ENCODE measurements at places on chromosomes 3 and 15.

- DNase-seq: no peak
These were observed 53.7 kb downstream of the NMD3 start for GRCh38 chr3:161274691-161275298.

DNA sequence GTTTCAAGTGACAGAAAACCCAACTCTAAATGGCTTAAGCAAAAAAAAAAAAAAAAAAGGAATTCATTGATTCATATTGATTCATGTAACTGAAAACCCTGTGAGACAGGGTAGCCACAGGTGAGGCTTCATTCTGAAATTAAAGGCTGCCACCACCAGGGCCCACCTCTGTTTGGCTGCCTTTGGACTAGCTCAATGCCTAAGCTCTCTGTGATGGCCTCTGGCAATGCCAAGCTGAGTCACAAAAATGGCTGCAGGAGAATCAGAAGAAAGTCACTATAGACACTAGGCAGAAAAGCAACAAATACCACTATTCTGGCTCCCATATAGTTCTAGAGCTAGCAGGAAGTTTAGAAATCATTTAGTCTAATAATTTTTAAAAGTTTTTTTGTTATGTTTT lies 38.2 kb upstream of the GYG1 start:
- no peak for DNase-seq

DNA sequence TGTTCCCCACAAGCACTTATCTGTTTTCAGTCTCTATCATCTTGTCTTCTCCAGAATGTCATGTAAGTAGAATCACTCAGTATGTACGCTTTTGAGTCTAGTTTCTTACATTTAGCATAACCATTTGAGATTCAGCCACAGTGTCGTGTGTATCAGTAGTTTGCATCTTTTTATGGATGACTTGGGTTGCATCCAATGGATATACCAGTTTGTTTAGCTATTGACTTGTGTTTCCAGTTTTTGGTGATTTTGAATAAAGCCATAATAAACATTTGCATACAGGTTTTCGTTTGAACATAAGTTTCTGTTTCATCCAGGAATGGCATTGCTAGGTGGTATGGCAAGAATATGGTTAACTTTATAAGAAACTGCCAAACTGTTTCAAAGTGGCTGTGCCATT lies 12.1 kb downstream of the GRIP2 start:
- no peak for DNase-seq

DNA sequence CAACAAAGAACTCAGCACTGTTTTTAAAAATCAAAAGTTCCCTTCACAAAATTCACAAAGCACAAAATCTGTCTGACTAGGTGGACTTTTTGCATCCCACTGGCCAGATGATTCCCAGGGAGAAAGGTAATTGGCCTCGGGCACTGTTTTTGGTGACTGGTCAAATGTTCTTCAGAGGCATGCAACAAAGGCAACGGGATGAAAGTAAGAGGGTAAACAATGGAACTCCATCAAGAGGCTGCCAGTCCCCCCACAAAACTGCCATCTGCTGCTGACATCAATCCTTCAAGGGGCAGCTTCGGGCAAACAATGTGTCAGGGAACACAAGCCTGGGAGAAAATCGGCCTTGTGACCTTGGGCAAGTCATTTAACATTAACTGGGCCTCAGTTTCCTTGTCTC lies 3.3 kb downstream of the SRGAP3 start:
- DNase-seq: no peak

DNA sequence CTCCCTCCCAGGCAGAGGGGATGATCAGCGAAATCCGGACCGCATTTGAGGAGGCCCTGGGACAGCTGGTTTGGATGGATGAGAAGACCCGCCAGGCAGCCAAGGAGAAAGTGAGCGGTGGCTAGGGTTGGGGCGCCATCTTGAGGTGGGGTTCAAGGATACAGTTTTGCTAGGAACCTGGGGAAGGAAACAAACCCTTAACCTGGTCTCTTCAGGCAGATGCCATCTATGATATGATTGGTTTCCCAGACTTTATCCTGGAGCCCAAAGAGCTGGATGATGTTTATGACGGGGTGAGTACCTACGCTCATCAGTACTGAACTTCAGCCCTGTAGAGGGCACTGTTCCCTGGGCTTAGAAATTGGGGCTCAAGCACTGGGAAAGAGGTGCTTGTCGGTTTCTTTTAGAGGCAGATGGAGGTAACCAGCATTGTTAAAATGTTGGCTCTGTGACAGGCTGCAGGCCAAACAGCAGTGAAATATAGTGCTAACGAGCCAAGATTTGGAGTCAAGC lies 9.6 kb upstream of the PSMD2 start:
- no peak for DNase-seq

- DNase-seq: no peak
These were observed 166.6 kb downstream of the SATB1 start for GRCh38 chr3:18258492-18258891.

DNA sequence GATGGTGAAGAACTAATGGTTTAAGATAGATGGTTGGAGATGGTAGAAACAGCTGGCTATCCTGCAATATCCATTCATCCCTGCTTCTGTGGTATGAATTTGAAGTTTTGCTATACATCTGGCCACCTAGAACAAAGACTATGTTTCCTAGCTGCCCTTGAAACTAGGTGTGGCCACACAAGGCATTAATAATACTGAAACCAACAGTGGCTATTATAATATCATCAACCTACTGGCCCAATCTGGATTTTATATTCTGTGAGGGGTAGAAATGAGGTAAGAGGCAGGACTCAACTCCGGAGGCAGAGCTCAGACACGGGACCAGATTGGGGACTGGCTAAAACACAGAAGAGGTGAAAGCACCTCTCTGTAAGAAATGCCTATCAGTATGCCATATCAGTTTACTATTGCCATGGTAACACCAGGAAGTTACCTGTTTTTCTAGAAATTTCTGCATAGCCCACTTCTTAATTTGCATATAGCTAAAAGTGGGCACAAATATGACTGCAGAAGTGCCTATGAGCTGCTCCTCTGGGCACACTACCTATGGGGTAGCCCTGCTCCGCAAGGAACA lies 8.4 kb downstream of the IFT80 start:
- no peak for DNase-seq

DNA sequence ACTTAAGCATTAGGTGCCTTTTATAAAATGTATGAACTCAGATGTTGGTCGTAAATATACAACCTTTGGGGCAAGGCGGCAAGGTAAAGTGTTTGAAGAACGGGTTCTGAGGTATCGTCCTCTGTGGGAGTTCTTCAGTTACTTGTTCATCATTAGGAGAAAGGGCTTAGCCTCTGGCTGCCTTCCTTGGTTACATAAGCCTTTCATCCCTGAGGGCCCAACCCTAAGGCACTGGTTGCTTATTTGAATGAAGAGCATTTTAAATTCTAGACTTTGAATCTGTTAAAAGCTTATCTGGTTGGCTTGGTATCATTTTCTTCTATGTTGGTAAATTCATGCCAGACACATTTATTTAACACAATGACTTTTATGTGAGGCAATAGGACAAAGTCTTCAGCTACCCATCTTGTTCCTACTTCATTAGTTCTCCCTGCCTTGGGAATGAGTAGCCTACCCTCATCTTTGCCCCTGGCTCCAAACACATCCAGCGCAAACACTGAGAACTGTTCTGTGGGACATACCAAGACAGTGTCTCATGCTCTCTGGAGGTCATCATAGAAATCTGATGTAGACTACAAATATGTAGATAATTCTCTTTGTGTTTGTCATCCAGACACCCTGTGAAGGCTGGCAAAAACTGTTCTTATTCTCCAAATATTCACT lies 12.4 kb upstream of the CCDC80 start:
- DNase-seq: no peak

DNA sequence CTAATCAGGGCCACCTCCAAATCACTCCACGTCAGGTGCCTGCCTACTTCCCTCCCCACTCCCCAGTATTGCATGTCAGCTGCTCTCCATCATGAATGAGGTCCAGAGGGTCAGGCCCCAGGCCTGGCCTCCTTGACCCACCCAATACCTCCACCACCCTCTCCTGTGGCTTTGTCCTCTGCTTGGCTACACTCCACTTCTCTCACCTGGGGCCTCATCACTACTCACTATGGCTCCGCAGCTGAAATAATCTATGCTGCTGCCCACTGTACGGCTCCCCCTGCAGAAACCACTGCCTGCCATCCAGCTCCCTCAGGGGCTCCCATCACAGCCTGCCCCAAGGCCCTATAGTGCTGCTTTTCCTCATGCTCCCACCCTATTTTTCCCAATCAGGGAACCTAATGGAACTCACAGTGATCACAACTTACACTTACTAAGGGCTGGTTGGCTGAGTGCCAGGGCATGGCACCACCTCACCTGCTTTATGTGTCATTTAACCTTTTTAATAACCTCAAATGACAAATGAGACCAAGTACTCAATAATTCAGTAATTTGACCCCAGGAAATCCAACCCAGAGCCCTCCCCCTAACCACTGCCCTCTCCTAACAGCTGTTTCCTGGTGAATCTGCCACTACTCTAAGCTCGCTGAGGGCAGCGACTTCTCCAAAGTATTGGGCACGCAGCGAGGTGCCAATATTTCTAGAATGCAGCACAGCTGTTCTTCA lies 2.3 kb downstream of the GORASP1 start:
- DNase-seq: no peak

DNA sequence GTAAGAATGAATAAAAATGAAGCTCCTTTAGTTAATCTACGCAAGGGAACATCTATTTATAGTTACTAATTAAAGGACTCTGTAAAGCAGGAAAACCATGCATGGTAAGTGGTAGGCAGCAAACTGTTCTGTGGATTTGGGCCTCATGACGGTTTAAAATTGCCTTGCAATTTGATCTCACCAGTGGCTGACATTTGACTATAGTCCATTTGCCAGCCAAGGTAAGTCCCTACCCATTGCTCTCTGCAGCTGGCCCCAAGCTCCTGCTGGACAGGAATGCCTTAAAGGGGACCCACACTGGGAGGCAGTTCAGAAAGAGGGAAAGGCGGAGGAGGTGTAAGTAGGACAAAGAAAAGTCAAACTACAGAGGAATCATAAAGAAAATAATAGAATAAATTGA lies 203.3 kb downstream of the PLCL2 start:
- DNase-seq: no peak

GRCh38 chr3:150759947-150760346 lies 3.0 kb downstream of the SIAH2 start:
- DNase-seq: no peak

GRCh38 chr3:59339818-59340217 lies 290.0 kb upstream of the CFAP20DC start:
- no peak for DNase-seq

DNA sequence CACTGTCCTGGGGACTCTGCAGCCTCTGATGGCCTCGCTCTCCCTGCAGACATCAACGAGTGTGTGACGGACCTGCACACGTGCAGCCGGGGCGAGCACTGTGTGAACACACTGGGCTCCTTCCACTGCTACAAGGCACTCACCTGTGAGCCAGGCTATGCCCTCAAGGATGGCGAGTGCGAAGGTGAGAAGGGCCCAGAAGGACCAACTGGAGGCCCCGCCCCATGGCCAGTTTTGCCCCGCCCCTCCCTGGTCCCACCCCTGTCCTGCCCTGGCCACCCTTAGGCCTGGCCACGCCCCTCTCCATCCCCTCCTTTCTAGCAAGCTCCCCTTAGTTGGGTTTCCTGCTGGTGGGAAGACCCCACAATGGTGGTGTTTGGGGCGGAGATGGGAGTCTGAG lies 77.5 kb downstream of the FBLN2 start:
- no peak for DNase-seq

- no peak for DNase-seq
These were observed 17.9 kb downstream of the CDAN1 start for GRCh38 chr15:42719043-42719442.

DNA sequence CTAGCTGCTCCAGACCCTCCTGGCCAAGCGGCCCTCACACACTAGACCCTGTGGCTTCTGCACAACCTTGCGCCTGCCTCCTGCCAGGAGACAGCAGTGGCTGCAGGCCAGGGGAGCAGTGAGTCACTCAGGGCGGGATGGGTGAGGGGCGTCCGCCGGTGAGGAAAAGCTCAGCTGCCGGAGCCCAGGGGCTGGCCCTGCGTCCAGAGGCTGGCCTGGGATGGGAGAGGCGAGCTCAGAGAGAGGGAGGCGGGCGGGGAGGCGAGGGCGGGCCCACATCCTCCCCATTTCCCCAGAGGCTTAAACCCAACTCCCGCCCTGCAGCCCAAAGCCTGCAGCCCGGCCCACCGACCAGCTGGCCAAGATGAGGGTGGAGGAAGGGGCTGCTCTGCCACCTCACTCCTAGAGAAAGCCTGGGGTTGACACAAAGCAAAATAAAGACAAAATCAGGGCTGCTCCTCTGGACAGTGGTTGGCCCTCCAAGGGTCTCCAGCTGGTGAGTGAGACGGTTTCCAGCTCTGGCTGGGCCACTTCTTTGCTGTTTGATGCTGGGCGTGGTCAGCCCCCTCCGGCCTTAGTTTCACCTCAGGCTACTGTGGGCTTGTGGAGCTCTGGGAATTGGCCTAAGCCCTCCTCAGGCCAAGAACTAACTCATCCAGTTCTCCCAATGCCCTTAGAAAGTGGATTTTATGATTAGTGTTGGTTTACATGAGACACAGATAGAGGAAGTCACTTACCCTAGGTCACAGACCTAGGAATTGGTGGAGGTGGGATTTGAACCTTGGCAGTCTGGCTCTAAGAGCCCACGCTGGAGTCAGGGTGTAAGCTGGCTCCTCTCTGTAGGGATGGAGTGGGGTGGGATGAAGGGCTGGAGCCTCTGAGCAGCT lies 50.6 kb downstream of the IQSEC1 start:
- no peak for DNase-seq

DNA sequence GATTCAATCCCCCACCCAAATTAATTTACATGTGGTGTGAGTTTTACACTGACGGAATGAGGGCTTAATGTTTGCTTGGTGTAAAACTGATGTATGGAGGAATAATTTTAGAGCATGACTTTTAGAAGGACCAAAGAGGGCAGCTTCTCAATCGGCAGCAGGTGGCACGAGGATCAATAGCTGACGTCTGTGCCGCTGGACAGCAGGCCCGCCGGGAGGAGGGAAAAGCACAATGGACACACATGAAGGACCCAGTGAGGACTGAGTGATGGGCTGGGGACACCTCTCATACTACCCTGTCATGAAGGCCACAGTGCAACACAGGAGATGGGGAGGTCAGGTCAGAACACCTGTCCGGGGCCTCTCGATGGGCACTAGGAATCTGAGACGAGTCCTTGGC lies 61.4 kb upstream of the NSMCE3 start:
- no peak for DNase-seq

DNA sequence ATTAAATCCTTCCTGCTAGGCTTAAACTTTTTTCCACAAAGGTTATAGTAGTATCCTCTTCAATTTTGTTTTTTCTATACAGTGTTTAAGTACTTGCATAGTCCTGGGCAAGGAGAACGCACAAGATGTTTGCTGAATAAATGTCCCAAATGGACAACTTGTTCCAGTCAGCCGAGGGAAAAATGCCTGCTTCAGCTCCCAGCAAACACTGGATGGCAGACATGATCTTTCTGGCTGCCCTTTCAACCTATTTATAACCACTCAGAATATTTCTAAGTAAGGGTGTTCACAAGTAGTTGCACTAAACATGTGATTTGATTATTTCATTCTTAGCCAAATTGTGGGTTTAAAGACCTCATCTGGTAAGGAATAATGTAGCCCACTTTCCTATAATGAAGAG lies 29.8 kb downstream of the GNB4 start:
- DNase-seq: no peak

- peak; percentile 38 for DNase-seq
These were observed 224.0 kb downstream of the SLCO3A1 start for GRCh38 chr15:92077353-92078085.

- no peak for DNase-seq
These were observed 23.8 kb downstream of the LRRFIP2 start for GRCh38 chr3:37150621-37151020.

All from omental fat pad (tissue), 4 donors.